ENCODE measurements at places on chromosomes 7 and 10. TPM values are rescaled to one million over a fixed set of nuclear protein-coding genes. Genes with fewer than 3 reads are reported as not detected.

- DNase-seq: no peak
Observed at GRCh38 chr7:105978035-105978434, 15.0 kb downstream of the CDHR3 start.

- DNase-seq: no peak
Observed at GRCh38 chr10:21826725-21827124, 176.8 kb downstream of the DNAJC1 start.

PLA2G12B gene
- not detected for total RNA-seq

DNA sequence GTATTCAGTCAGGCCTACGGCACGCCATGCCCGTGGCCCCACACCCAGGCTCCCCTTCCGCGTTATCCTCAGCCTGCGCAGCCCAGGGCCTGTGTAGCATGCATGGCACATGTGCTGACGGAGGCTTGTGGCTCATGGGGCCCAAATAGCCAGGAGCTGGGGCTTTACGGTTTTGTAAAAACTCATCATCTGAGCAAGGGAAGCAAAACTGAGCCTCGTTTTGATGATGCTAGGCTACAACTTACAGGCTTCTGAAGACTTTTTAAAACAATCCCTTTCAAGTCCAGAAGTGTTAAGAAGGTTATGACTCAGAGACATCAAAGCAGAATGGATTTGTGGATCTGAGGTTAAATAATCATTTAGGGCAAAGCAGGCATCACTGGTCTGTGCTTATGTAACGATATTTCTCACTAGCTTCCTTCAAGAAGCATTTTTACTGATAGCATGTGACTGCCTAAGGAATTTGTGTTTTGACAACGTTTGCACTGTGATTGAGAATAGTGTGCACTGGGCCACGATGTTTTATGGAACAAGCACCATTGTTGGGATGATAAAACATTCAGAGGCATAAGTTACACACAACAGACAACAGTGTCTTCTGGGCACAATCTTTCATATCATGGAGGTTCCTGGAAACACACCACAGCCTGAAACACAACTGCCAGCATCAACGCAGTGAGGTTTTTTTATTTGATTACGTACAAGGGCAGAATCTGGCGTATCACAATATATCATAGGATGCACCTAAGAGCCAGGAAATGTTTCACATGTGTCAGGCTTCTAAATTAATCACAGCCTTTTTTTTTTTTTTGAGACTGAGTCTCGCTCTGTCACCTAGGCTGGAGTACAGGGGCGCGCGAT is 274.3 kb downstream of the CCDC3 start:
- no peak for DNase-seq

- no peak for DNase-seq
Observed at GRCh38 chr7:121479466-121479865, 83.4 kb upstream of the FAM3C start.

DNA sequence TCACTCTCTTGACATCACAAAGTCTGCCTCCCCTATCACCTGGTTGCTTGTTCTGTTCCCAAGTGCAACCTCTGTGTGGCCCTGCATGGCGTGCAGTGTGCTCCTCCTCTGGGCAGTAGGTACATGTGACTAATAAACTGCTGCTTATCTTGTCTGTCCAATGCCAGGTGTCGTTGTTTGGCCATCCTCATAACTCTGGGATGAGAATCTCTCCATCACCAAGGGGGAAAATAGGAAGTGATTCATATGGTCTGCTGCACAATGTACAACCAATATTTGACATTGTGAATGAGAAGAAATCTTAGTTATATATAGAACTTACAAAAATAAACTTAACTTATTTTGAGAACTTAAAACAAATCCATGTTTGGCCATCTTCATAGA is 135.2 kb downstream of the INHBA start:
- DNase-seq: no peak

DNA sequence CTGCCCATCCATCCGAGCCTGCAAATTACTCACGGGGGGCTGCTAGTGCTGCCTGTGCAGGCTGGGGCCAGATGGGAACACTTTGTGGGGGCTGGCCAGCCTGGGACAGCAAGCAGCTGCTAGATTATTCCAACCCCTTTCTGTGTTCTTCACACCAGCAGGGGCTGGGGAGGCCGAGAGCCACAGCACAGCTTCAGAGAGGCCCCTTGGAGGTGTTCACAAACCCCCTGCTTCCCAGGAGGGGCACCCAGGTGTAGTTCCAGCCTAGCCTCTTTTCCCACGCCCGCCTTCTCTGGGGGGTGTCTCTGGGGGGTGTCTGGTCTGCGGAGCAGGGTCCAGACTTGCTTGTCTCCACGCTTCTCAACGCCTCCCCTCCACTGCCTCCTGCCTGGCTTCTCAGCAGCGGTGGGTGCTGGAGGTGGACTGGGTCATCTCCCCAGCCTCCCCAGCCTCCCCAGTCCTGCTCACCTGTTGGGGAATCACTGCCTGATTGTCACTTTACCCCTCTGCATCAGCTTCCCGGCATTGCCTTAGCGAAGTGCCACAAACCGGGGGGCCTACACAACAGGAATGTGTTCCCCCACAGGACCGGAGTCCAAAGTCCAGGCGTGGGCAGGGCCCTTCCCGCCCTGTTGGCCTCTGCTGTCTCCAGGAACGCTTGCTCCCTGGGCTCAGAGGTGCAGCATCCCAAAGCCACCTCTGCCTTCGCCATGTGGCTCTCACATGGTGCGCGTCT is 74.0 kb upstream of the EN2 start:
- DNase-seq: no peak

DNA sequence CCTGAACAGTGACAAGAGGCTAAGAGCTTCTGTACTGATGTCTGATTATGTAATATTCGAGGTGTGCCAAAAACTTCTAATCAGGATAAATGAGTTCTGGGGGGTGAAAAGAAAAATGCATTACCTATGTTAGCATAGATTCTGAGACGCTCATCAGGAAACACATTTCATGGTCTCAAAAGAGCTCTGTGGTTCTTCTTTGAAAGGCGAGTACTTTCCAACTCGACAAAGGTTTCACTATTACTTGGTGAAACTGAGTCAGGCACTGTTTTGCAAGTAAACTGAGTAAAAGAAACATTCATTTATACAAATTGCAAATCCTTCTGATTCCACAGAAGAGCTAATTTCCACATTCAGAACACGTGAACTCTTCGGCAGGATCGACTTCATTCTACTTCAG is 523.2 kb downstream of the GATA3 start:
- no peak for DNase-seq

DNA sequence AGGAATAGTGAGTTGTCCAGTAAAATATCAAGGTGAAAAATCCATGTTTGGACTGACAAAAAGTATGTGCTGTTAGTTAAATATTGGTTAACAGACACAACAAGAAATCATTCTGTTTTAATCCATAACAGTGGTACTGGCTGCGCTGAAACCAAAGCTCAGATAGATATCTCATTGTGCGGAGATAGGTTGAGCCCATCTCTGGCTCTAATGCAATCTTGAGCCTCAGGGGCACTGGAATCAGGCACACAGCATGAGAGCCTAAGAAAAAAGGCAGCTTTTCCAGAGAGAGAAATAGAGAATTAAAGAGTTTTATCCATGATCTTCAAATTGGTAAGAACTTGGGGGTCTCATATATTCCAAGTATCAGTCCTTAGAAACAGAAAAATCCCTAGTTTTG is 373.7 kb downstream of the HPSE2 start:
- DNase-seq: no peak

VPS50 gene
- total RNA-seq: 31.7 TPM

DNA sequence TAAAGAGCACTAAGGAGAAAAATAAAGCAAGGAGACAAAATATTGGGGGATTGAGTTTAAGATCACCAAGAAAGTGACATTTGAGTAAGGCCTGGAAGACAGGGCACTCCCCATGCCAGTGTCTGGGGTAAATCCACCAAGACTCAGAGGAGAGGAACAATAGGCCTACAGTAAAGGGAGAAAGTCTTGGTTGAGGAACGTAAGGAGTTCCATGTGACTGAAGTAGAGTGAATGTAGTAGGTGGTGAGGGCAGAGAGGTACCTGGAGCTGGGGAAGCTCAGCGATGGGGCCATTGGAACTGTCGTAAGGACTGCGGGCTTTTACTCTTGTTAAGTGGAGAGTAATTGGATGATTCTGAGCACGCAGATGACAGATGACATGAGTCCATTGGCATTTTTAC is 69.4 kb downstream of the CPED1 start:
- DNase-seq: no peak
